Gastroesophageal sphincter (tissue), 4 donors: ENCODE measurements at places on chromosomes 12 and 14. TPM values are rescaled to one million over a fixed set of nuclear protein-coding genes. Genes with fewer than 3 reads are reported as not detected.
A peak's percentile ranks its signal among the peaks of the same experiment; 100 is the strongest.

DNA sequence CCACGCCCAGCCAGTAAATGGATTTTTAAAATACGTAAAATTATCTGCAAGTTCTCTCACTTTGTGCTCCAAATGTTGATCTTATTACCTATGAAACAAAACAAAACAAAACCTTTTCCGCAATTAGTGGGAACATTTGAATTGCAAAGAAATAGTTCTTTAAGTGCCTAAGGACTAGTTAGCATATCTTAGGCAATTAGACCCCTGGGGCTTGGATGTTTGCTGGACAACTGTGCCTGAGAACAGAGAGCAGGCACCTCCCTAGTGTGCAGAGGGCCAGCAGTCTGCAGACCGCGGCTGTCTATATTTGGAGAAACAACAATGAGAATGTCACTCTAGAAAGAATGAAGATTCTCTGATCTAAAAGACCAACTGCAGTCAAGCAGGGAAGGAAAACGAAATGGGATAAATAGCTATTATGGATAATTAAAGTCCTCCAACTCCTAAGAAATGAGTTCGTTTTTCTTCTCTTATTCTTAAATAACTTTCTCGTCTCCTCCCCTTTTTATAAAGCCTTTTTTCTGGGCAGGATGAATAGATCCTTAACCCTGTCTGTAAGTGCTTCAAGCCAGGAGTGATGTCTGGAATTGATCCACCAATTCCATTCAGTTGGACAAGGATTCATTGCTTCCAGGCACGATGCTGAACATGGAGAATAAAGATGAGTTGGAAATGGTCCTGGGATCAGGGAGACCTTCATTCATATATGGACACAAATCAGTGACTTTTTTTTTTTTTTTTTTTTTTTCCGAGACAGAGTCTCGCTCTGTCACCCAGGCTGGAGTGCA, 16.2 kb downstream of the SLC17A8 start:
- ATAC-seq: no peak

DNA sequence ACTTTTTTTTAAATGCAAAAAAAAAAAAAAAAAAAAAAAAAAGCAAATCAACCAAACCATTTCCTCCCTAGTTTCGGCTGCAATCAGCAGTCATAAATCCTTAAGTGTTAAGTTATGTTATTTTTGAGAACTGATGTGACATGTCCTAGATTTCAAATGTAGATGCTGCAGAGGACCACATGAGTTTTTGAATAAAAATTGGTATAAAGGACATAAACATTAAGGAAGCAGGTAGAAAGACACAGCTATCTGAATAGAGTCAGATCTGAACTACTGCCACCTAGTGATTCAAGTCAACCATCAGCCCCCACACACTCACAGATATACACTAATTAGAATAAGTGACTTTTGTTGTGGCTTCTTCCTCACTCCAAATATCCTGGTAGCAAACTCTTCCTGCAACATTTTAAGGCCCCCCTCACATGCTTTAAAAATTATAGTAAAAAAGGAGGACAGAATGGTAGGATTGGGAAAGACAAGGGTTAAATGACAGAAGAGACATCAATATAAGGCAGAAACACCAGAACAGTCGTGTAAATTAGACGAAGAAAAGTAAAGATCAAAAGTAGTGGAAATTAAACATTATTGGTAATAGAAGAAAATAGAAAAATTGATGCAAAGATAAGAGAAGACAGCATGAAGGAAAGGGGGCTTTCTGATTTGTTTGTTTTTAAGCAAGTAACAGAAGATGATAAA, 394.5 kb upstream of the ATP2B1 start:
- no peak for ATAC-seq

DNA sequence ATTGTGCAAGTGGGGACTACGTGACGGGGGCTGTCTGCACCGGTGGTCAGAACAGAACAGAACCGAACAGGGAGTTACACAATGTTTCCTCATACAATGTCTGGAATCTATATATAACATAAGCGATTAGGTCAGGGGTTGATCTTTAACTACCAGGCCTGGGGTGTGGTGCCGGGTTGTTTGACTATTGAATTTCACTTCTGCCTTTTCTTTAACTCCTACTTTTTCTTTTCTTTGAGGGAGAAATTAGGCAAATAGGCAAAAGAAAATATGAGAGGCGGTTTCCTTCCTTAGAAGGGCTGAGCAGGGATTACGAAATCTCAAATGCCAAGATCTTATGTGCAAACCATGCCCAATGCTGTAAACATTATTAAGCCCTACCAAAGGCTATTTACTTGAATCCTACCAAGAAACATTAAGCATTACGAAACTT, 140.3 kb downstream of the SLC38A6 start:
- ATAC-seq: no peak

GRCh38 chr12:47124451-47124850, 44.7 kb upstream of the AMIGO2 start:
- ATAC-seq: no peak

ZC2HC1C gene
- total RNA-seq: 8.0 TPM

LALBA gene
- total RNA-seq: not detected

DNA sequence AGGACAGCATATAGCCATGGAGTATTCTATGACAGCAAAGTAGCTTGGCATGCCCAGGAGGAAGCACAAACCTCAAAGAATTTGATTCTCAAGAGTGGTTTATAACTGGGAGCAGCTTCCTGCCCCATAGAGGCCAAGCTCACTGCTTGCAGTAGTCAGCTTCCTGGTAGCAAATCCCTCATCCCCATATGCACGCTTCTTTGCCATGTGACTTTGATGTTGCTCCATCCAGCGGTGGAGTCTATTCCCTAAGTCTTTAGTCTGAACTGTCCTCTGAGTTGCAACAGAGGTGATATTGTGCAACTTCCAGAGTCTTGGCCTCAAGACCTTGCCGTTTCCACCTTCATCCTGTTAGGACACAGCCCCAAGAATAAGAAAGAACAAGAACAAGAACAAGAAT, 996.8 kb upstream of the TMEM132C start:
- peak; percentile 69 for ATAC-seq

DNA sequence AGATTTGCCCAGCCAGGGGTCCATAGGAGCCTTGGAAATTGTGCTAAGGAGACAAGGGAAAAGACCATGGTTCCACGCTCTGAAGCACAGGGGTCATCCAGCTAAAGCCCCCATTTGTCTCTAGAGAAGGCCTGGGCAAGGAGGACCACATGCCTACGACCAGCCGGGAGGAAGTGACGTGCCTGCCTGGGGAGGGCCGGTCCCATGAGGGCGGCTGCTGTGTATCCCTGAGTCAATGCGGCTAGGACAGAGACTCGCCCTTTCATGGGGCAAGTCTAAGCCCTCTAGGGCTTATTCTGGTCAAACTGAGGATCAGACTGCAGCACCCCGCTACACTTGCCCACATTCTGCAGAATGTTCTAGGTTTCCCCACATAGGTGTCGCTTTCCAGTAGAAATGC, 20.6 kb upstream of the RIN3 start:
- ATAC-seq: no peak

RTN1 gene
- 6.7 TPM for total RNA-seq

DNA sequence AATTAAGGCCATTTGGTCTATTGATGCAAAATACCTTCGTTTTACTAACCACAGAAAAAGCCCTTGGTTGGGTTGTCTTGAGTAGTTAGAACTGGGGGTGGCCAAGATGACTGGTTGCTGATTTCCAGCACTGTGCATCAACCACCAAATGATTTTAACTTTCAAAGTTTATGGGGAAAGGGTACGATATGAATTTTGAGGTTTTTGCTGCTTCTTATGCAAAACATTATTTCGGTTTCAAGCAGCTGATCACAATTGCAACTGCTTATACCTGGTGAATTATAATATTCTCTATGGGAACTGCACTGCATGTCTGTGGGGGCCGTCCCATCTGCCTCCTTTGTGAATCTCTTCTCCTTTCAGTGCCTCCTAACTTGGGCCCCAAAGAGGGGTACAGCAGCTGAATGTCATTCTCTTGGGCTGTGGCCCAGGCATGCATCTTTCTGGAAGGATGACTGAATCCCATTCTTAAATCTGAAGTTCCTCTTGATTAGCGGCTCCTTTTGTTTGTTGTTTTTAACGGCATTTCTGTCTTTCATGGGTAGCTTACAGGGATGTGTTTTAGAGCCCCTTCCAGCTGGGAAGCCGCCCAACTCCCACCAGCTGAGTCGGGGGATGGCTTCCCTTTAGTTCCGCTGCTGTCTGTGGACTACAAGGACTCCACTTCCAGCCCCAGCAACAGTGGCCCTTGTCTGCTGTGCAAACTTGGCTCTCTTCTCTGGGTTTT, 479.8 kb downstream of the ZFP36L1 start:
- ATAC-seq: no peak

DNA sequence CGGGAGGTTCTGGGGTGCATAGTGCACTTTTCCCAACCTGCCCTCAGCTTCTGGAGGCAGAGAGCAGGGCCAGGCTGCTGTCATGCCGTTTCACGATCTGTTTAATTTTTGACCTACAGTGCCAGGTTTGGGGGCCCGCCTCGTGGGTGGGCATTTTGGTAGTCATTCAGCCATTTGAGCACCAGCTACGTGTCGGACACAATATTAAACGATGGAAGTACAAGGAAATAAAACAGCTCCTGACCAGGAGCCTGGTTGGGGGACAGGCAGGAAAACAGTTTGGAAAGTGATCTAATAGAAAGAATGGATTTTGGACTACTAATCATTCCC, 708 bp downstream of the FNTB start:
- no peak for ATAC-seq

SCNN1A gene
- total RNA-seq: 0.62 TPM

DEPDC4 gene
- total RNA-seq: not detected

GRCh38 chr14:92941531-92941930, 18.6 kb downstream of the CHGA start:
- ATAC-seq: no peak

GRCh38 chr12:26795910-26796309, 37.1 kb downstream of the ITPR2 start:
- ATAC-seq: no peak

DNA sequence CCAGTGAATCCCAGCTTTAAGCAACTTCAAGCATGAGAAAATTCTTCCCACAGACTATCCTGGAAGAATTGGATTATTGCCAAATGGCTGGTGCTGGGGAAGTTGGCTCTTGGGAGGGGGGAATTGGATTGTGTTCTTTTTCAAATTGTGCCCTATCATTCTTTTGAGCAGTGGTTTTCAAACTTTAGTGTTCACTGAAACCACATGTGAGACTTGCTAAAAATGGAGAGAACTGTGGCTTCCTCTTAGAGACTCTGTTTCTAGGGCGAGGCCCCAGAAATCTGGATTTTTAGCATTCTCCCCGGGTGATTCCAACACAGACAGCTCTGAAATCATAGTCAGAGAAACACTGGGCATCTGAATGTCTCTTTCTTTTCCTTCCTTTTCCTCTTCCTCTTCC, 14.3 kb upstream of the OTUB2 start:
- no peak for ATAC-seq

JDP2 gene
- total RNA-seq: 79.4 TPM
